DMS 273 treated with DMSO at 0.1 percent for 48 hours (cell line): ENCODE measurements at places on chromosomes 6 and 20.
A peak's percentile ranks its signal among the peaks of the same experiment; 100 is the strongest.

- peak; percentile 94 for DNase-seq
These were observed 97.4 kb upstream of the RNF24 start for GRCh38 chr20:4112481-4113421.

GRCh38 chr6:24966381-24966780, 30.6 kb upstream of the RIPOR2 start:
- peak; percentile 11 for DNase-seq

DNA sequence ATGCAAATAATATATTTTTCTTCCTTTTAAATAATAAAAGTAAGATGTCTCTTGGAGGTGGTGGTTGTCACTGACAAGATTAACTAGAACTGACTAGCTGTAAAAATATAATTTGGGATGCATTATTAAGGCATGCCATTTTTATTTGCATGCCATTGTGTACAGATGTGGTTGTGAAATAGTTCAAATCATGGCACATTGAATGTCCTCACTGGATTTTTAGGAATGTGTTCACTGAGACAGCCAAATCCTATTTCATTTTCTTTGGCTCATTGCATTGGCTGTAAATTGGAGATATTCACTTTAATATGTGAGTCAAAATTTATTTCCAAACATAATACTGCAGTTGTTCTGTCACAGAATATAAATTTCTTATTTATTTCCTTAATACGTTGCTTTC, 62.3 kb downstream of the ESR1 start:
- no peak for DNase-seq

DNA sequence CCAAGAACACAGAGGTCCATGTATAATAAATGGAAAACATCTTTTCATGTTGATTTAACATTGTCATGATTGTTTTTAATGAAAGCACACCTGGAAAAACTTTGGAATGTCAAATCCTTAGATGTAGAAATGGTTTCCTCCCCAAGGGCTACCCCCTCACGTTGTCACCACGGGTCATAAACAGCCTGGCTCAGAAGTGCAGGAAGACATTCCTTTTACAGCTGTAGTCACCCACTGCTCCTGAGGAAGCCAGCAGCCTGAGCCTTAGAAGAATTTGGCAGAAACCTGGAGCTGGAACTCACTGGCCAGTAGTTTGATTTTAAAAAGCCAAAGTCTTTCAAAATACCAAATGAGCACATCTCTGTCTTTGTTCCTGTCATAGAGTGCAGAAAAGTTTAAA, 23.7 kb downstream of the ADGRF5 start:
- no peak for DNase-seq

DNA sequence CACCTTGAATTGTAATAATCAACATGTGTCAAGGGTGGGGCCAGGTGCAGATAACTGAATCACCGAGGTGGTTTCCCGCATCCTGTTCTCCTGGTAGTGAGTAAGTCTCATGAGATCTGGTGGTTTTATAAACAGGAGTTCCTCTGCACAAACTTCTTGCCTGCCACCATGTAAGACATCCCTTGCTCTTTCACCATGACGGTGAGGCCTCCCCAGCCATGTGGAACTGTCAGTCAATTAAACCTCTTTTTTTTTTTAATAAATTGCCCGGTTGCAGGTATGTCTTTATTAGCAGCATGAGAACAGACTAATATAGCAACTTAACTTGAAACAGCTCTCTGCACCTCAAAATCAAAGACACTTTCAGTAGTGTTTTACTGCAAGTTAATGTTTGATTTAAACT, 121.6 kb downstream of the OGFRL1 start:
- no peak for DNase-seq

GRCh38 chr20:52454660-52455059, 263.1 kb upstream of the ZFP64 start:
- DNase-seq: no peak

- DNase-seq: no peak
These were observed 739.4 kb upstream of the FLRT3 start for GRCh38 chr20:15076785-15077184.

DNA sequence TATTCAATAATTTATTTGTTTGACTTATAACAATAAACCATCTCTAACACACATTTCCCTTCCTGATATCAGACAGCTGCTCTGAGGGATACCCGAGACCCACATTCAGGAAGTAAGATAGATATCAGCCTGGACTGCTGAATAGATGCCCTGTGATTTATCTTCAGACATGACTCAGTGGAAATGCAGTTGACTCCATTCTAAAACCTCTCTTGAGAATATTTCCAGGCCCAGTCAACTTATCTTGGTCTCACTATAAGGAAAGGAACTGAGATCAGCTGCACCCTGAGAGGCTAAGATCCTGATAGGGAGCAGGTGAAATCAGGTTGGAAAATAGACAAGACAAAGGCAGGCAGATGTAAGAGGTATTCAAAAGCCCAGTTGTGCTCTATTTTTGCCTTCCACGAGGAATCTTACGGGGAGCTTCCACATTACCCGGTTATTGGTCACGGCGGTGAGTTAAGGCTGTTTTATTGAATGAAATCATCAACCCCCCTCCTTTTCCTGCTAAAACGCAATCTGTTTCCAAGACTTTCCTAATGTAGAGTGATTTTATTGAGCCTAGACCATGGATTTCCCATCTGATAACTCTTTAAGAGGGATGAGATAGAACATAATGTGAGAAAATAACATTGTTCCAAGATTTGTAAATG, 25.5 kb downstream of the C6orf15 start:
- no peak for DNase-seq

DNA sequence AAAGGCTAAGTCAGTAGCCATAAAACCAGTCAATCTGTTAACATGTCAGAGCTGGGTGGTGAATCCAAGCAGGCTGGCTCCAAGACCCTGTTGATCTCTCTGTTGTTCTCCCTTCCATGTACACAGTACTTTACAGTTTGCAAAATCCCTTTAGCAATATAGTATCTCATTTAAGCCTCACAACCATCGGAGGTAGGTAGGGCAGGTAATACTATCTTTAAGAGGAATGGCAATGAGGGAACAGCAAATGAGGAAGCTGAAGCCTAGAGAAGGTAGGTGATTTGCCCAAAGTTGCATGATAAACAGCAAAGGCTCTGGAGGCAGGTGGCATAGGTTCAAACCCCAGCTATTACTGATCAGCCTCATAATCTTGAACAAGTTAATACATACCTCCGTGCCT, 34.7 kb upstream of the ARFGEF2 start:
- no peak for DNase-seq

DNA sequence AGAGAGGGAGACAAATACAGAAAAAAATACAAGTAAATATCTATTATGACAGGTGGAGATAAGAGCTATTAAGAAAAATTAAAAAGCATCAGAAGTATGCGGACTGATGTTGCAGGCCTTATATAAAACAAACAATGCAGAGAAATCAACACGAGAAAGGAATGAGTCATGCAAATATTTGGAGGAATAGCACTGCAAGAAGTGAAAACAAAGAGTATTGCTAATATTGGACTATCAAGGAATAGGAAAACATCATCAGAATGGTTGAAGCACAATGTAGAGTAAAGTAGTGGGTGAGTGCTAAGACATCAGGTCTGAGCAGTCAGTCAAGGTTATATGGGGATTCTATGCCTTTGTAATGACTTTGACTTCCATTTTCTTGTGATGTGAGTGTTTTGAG, 657.5 kb upstream of the GJE1 start:
- DNase-seq: no peak

GRCh38 chr6:134063966-134064445, 11.6 kb upstream of the SLC2A12 start:
- peak; percentile 62 for DNase-seq

- DNase-seq: no peak
These were observed 22.3 kb upstream of the THEMIS start for GRCh38 chr6:127923135-127923534.

- no peak for DNase-seq
These were observed 556.6 kb upstream of the CDH4 start for GRCh38 chr20:60695226-60696000.

DNA sequence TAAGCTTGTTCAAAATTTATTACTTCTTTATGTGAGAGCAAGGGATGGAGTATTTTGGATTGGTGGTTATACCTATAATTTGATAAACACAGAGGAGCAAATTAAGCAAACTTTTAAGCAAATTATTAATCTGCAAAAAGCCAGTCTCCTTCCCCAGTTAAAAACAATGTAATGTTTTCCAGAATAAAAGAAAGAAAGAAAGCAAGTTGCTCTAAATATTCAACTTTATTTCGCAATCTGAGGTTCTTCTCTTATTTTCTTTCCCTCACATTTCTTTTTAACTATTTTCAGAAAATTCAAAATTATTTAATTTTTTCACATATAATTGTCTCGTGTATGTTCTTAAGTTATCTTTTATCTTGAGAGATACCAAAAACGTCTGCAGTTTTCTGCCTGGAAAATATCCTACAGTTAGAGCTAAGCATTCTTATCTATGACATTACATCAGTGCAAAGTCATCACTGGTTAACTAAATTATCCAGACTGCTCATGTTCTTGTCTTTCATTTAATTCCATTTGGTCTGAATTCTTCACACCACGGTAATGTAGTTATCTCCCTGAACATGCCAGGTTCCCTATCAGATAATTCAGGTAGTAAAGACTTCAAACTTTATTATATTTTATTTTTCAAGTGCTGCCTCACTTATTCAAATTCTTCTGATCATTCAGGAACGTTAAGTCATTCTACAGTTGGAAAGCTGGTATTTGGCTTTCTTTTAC, 3.3 kb upstream of the CNKSR3 start:
- DNase-seq: no peak
